Muscle of arm (tissue), 14 donors: ENCODE measurements at places on chromosomes 3 and 15. TPM values are rescaled to one million over a fixed set of nuclear protein-coding genes. Genes with fewer than 3 reads are reported as not detected.

The TMC3 gene
- polyA plus RNA-seq = not detected

The TRAT1 gene
- 1.2 TPM for polyA plus RNA-seq

The CHL1 gene
- polyA plus RNA-seq = 11.9 TPM

The ITPKA gene
- polyA plus RNA-seq = 0.22 TPM

The BLM gene
- 8.1 TPM for polyA plus RNA-seq
